HT-29 (cell line): ENCODE measurements at places on chromosomes 16 and 17. TPM values are rescaled to one million over a fixed set of nuclear protein-coding genes. Genes with fewer than 3 reads are reported as not detected.

The ELMO3 gene
- 55.2 and 57.4 TPM in 2 replicates for total RNA-seq

The ASPSCR1 gene
- 66.6 and 85.0 TPM in 2 replicates for total RNA-seq

GRCh38 chr17:43782913-43783680 lies 2.9 kb downstream of the CFAP97D1 start:
- no peak for DNase-seq

DNA sequence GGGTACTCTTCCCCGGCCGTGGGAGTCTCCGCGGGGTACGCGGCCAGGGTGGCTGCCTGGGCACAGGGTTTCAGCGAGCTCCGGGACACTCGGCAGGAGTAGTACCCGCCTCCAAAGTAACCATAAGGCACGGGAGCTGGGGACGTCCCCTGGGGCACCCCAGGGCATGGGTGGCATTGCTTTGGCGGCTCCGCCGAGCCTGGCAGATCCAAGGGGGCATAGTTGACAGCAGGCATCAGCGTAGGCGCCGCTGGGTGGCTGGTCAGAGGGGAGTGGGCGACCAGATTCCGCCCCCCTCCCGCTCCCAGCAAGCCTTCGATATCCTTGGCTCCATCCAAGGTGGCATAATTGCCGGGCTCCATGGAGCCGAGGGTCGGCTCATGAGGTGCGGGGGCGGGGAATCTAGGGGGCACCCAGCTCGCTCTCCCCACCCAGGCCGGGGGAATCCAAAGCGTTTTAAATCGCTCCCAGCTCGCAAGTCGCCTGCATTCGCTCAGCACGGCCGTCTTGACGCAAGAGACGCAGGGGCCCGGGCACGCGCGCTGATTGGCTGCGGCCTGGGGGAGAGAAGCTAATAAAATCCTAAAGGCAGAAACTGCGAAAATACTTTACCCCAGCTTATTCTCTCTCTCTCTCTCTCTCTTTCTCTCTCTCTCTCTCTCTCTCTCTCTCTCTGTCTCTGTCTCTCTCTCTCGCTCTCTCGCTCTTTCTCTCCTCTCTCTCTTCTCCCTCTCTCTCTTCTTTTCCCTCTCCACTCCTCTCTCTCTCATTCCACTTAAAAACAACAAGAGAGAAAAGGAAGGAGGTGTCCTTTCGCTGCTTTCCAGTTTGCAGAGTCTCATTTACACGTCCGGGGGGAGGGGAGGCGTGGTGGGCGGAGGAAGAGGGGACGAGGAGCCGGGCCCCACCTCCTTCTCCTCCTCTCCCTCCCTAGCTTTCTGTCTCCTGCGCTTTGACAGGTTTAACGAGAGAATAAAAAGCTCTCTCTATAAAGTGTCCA lies at the start of gene HOXB13:
Gene HOXB13 (minus strand): TSS at position 519 of the 1,000 bp plus-strand sequence. CDS start 157 bp downstream, at position 362.
- peak; percentile 68 for DNase-seq

- no peak for DNase-seq
Observed at GRCh38 chr17:4147751-4148310, 4.8 kb downstream of the CYB5D2 start.

DNA sequence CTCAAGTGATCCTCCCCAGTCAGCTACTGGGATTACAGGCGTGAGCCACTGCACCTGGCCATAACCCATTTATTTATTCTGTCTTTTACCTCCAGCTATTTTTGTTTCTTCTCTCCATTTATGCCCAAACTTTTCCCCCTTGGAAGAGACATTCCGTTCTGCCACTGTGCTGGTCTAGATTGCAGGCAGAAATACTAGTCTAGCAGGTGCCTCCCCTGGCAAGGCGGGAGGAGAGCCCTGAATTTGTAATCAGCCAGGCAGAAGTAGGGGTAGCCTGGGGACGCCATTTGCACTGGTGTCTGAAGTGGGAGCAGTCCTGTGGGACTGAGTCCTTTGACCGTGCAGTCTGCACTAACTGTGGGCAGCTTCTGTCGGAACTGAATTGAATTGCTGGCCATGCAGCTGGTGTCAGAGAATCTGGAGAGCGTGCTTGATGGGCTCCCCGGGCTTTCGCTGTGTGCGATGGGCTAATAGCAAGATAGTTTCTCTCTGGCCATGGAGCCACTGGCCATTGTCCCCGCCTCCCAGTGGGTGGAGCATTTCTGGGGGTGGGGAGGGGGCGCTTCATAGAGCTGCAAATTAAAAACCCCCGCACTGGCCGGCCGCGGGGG lies 31.5 kb upstream of the LITAF start:
- no peak for DNase-seq

- DNase-seq: no peak
Observed at GRCh38 chr17:29883497-29883896, 46.5 kb downstream of the SSH2 start.
